ENCODE measurements at places on chromosomes 6 and 20. TPM values are rescaled to one million over a fixed set of nuclear protein-coding genes. Genes with fewer than 3 reads are reported as not detected.

The ABHD12 gene
- 23.8 TPM for total RNA-seq

The ADGRF1 gene
- 7.4 TPM for total RNA-seq

DNA sequence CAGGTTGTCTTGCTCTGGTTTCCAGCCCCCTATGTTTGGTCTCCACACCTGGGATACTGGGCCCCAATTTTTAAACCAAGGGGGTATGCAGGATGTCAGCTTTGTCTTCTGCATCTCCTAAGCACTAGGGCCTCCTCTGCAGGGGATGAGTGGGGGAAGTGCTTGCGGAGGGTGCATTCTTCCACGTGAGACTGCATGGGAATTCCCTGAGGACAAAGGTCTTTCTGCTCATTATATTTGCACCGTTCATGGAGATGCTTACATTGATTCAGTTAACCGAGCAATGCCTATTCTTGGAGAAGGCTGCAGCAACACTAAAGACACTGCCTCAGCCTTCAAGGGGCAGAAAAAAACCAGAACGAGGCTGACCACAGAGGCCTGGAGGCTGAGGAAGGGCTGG, 45.4 kb downstream of the RAB44 start:
- no peak for DNase-seq

DNA sequence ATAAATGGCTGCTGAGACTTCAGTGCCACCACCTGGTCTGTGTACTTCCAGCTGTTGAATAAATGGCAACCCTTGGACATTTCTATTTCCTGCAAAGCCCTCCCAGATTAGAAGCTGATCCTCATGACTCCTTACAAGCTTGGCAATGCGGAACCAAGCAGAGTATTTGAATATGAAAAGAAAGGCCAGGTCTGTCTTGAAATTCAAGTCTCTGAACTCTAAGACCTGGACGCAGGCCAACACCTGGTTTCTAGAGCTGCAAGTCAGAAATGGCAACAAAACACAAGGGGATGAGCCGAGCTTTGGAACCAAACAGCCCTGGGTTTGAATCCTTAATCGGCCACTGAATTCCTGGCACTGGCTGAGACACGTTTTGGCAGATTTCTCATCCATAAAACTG, 353.4 kb downstream of the PTPRT start:
- no peak for DNase-seq

- DNase-seq: no peak
Measured at GRCh38 chr6:30942338-30943060, 1.7 kb downstream of the MUCL3 start.

- DNase-seq: no peak
Measured at GRCh38 chr6:37903351-37904340, 84.1 kb downstream of the ZFAND3 start.

DNA sequence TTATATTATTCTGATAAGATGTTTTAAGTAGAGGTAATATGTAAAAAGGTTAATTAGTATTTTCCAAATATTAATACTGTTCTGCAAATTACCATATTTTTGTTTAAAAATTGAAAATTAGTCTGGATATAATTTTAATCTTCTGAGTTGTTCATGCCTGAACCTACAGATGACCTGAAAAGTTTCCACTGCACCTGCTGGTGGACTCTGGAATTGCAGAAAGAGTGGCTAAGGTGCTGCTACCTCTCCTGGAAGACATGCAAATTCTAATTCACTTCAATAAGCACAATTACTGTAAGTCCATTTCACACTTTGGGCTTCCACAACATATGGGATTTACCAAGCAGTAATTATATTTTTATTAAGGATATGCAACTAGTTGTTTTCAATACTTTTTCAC, 77.7 kb upstream of the OLIG3 start:
- no peak for DNase-seq
